ENCODE measurements at places on chromosomes 3 and 15.

DNA sequence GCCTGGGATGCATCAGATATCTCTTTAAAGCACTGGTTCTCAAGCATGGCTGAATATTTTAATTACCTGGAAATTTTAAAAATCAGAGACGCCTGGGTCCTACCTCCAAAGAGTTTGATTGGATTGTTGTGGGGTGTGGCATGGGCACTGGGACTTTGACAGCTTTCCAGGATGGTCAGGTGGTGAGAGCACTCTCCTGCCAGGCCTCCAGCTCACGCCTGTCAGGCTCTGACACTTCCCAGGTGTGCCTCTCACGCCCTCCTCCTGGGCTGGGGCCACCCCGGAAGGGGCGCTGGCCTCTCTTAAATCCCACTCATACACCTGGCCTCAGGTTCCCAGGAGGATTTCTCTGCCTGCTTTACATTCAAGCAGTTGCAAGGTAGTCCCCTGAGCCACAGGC, 48.5 kb downstream of the AMOTL2 start:
- no peak for DNase-seq

DNA sequence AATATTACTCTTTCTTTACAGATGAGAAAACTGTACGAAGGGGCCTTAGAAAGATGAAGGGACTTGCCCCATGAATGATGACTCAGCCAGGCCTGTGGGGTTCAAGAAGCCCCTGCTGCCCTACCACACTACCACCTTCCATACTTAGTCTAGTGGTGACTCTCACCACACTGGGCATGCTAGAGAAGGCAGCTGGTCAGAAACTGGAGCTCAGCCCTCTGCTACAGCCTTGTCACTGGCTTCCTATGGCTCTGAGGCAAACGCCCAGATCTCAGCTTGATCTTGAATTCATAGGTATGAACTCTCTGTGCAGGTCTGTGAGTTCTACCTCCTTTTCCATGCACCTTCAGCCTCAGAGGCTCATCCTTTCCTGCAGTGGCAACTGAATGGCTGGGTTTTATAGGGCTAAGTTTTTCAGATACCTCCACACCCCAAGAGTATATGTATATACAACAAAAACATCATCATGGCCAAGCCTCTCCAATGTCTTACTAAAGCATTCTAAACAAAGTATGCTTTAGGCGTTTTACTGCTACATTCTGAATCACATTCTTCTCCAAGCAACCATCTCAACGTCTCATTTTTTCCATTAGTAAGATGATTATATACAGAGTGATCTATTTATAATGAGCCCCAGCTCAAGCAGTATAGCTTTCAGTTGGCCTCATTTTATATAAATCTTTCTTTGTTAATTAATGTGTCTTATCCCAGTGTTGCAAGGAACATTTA, 234.1 kb downstream of the GREM1 start:
- DNase-seq: no peak

DNA sequence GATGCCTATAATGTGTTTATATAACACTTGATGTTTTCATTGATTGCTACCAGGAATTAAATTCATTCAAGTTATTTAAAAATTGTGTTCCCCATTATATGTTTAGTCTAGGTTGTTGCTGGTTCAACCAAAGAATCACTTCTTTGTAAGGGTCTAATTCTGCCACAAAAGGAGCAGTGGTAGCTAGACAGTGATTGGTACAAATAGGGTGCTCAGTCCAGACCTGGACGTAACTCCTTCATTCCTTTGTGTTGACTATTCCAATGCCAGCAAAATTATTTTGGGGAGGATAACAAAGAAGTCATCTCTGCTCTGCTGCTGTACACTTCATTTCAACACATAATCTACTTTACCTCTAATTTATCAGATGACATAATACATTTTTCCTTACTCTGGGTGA, 1.2 kb downstream of the CHMP2B start:
- no peak for DNase-seq

DNA sequence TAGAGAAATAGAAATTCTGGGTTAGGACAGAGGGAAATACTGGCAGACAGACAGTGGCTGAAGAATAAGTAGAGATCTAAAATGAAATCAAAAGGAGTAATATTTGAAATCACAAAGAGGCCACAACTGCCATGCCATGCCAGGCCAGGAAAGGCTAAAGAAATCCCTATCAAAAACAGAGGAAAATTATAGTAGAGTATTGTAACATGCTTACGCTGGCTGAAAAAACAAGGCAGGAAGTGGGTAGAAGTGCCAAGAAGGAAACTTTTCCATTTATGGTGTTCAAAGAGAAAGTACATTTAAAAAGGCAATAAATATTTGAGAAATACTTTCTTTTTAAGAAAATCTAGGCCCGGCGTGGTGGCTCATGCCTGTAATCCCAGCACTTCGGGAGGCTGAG, 415.7 kb downstream of the PLCL2 start:
- DNase-seq: no peak

GRCh38 chr3:45950686-45951600, 7.7 kb downstream of the CXCR6 start:
- no peak for DNase-seq

DNA sequence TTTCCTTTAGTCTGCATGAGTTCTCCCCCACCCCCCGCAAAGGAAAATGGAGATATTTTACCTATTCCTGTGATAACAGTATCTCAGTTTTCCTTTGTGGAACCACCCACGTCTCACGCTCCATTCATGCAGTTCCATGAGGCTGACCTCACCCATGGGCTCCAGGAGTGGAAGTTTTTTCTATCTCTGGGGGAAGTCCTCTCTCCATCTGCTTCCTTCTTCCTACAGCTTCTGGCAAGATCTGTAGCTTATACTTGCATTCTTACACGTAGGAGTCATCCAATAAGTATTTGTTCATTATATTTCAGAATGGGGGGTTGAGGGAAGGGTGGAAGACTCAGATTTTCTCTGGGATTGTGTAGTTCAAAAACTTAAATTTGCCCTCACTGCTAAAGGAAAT, 5.8 kb upstream of the GLCE start:
- DNase-seq: no peak

DNA sequence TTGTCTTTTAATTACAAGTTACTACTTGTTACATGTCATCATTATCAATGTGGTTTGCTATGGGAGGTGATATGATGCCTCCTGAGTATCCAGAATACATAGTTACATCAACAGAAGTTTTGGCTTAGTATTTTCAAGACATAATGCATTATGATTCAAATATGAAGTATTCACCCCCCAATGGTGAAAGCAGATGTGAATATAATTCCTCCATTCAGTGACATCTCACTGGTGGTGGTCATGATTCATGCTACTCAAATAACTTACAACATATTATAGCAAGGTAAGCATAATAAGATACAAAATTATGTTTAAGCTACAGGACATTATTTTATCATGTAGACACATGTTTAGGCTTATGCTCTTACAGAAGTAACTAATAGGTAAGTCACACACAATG, 34.9 kb upstream of the TTBK2 start:
- DNase-seq: no peak

DNA sequence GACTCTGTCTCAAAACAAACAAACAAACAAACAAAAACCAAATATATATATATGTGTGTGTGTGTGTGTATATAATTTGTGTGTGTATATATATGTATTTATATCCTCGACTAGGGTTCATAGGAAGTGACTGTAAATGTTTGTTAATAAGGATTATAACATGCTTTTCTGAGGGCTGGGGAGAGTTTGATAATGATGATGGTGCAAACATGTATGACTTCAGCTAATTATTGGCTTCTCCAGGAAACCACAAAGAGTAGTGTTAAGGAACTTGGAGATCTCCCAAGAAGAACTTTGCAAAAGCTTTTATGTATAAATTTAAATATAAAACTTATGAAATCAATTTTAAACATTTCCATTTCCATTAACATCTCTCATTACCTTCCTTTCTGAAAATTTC, 3.9 kb upstream of the OPA1 start:
- DNase-seq: no peak

DNA sequence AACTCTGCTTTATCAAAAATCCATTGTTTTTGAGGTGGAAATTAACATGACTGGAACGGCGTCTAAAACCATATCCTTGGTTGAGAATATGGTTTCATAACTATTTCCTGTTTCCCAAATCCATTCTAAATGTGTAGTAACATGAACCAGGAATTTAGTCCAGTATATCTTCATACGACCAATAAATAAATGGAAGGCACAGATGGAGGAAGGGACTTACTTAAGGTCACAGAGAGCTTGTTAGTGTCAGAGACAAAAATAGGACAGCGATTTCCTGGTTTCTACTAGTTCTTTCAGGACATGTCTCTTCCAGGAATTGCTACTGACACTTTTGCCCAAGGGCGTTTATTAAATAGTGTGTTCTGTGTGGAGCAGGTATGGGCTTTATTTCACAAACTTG, 41.2 kb downstream of the HES1 start:
- DNase-seq: no peak

- DNase-seq: no peak
These were observed 3.1 kb downstream of the NDUFB4 start for GRCh38 chr3:120599211-120599610.

DNA sequence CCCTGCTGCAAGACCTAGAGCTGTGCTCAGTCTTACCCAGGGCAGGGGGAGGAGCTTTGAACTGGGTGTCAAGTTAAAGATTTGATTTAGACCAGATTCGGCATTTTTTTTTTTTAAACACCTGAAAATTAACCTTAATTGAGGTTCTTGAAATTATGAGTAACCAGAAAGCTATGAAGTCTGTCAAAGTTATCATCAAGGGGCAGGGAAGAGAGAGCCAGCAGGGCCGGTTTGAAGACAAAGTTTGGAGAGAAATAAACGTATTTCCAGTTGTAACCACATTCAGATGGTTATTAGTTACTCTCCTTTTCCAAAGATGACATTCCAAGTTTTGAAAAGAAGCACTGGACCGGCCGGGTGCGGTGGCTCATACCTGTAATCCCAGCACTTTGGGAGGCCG, 12.0 kb downstream of the TMEM266 start:
- DNase-seq: no peak

GRCh38 chr3:50263478-50264382, 5.2 kb upstream of the SEMA3B start:
- no peak for DNase-seq

GRCh38 chr3:49942651-49943050, 2.7 kb downstream of the RBM6 start:
- DNase-seq: no peak

- DNase-seq: no peak
These were observed 26.7 kb upstream of the OR5K4 start for GRCh38 chr3:98326945-98327344.

- no peak for DNase-seq
These were observed 9.1 kb downstream of the RBM15B start for GRCh38 chr3:51400166-51400565.

DNA sequence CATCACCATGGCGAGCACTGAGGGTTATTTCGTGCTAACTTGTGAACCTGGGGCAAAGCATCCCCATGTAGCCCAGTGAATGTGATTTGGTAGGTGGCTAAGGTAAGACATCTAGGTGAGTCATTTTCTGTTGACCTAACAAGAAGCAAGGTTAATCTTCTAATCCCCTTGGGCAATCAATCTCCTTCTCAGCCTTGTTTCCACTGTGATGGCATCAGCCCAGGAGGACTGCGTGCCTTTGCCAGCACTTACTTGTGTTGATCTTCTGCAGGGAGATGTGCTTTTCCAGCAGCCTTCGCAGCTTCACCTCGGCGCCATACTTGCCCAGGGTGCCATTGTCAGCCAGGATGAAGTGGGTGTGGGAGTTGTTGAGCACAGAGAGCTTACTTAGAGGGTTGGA, 35.7 kb downstream of the TRPM1 start:
- DNase-seq: no peak

DNA sequence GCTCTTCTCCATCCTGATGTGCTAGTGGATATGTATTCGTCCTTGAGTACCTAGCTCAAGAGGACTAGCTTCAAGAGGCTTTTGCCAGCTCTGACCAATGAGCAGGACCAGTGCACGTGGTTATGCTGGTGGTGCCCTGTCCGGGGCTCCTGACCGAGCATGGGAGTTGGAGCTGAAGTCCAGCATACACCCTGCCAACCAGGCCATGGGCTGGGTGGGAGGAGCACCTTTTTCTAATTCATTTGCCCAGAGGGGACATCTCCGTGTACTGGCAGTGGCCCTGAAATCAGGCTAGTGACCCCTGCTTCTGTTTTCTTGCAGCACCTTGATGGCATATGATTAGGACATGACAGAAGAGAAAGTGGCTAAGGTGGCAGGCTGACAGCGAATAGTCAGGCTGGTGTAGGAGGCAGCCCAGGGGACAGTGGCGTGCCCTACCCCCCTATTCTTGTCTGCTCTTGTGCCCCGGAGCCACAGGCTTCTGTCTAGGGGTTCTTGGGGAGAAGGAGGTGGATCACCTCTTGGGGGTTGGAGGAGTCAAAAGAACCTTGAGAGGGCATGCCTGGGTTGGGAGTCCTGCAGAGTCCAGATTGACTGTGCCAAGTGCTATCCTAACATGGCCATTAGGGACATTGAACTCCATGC, 16.5 kb downstream of the PODXL2 start:
- DNase-seq: no peak

DNA sequence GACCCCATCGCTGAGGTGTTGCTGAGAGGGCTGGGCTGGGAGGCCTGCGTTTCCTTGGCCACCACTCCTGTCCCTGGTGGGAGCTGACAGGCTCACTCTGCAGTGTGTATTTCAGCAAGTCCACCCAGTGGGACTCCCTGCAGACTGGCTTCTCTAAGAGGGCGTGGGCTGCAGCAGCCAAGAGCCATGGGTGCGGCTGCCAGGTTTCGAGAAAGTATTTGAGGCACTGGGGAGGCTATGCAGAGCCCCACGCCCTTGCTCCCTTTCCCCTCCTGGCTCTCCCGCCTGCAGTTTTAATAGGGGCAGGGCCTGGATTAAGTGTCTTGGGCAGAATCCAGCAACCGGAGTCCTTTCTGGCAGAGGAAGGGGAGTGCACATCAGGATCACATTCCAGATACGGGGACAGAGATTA, 242.1 kb downstream of the THSD4 start:
- DNase-seq: peak; percentile 71

DNA sequence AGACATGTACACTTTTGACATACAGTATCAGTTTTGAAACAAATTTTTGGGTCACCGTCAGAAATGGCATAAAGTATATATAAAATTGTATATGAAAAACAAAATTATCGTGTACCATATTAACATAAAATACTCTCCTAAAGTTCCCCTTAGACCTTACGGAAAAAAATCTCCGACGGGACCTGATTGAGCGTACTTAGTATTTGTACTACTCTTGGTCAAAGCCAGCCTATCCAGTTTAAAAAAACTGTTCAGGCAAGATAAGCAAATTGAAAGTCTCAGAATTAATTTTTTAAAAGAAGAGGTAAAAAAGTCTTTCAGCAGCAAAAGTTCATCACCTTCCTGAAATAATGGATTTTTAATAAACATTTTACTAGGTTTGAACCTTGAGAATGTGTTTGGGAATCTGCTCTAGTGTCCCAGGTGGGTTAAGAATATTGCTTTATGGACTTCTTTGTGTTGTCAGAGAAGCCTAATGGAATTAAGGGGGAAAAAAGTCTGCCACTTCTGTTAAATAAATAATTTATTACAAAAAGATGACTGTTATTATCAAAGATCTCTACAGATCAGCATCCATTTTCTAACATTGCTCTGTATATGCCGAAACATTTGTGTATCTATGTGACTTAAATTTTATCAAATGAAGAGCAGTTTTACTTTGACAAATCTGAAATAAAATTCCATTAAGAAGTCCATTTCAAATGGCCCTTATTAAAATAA, 48.6 kb downstream of the ZBTB20 start:
- DNase-seq: no peak

All from right forelimb (tissue), 1 donor.